ENCODE measurements at places on chromosomes 6 and 20.

- no peak for DNase-seq
These were observed 14.4 kb upstream of the HLA-DQA1 start for GRCh38 chr6:32622545-32623401.

GRCh38 chr6:134381959-134382358, 64.0 kb upstream of the SGK1 start:
- DNase-seq: no peak

DNA sequence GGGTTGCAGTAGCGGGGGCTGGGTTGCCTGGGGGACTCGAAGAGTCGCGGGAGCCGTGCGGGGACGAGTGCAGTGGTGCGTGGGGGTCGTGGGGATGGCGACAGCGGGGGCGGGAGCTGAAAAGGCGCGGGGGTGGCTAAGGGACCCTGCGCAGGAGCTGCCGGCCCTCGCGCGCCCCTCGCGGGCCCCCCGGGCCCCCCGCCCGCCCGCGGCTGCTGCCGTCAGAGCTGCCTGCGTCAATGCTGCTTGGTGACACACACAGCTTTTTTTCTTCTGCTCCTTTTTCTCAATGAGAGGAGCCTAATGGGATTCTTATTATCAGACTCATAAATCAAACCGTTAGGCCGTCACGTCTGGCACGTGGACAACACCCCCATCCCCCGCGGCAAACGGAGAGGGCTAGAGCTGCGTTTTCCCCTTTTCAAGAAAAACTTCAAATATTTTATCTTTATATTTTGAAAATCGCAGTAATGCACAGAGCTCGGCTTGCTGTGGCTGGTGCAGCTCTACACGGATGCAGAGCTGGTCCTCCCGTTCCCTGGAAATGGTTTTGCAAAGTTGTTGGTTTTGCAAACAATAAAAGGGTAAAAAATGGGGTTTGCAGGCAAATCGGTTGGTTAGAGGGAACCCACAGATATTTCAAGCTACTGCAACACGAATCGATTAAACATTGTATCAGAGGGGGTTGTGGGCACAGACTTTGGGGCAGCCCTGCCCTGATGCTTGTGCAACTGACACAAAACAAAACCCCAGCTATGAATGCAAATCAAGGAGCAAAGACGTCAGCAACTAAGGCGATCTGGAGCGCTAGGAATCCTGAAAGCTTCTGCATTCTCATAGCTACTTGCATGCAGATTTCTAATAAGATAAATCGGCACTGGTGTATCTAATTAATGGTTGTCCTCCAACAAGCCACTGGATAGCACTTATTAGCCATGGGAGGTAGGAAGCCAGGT, 161.4 kb downstream of the TBXT start:
- no peak for DNase-seq

DNA sequence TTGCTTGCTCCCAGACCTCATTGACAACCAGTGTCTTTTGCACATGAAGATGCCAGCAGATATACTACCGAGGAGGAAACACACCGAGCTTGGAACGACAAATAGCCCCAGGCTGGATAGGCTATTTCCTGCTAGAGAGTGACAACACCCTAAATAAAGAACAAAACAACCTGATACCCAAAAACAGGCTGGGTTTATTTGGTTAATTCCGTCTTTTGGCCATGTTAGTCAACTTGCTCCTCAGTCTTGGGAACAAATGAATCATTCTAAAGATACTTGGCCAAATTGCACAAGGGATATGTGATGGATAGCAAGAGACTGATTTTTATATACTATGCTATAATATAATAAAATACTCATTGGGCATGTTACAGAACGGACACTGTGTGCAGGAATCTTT, 11.5 kb upstream of the MUC22 start:
- no peak for DNase-seq

- DNase-seq: no peak
These were observed 7.0 kb downstream of the PNPLA1 start for GRCh38 chr6:36276581-36277536.

DNA sequence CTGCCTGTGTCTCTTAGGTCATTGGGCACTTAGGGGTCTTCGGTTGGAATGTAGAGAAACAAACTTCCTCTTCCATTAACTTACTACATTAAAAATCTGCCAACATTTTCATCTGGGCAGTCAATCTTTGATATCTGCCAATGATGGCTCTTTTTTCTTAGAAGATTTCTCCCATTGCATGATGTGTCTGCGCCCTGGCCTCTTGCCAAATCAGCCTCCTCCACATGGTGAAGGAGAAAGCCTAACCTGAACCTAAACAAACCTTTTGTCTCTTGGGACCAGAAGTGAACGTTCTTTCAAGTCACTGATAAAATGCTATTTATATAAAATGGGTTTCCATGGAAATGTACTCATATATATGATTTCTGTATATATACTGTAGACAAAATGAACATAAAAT, 998.9 kb upstream of the GJE1 start:
- no peak for DNase-seq

- no peak for DNase-seq
These were observed 138.5 kb downstream of the UST start for GRCh38 chr6:148885136-148885865.

GRCh38 chr6:129162605-129163004, 279.7 kb downstream of the LAMA2 start:
- DNase-seq: no peak

GRCh38 chr20:63311833-63312243, 18.9 kb downstream of the COL20A1 start:
- no peak for DNase-seq

DNA sequence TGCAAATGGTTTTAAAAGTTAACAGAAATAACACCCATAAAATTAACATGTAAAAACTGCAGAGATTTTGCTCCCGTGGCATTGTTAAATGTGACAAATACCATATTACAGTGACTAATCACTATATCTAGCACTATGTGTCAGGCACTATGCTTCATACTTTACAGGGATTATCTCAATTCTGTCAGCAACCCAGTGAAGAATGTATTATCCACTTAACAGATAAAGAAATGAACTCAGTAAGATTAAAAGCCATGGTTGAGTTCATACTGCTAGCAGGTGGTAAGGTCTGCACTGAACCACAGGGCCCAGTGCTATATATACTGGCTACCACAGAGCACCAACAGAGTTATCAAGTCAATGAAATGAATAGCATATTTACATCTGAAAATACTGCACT, 65.4 kb downstream of the RWDD2A start:
- DNase-seq: no peak

DNA sequence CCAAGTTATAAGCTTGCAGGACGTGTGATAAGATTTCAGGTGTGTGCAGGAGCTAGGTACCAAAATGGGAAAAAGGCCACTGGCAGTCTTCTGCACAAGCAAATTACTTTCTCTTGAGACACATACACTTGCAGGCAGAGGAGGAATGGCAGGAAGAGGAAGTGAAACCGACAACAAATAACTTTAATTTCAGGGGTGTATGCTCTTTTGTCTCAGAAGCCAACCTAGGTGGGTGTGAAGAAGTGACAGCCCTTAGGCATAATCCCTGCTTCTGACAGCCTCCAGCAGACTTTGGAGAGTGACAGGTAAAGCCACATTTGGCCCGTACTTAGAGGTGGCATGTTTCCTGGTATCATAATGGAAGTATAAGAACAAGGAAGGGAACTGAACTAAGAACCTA, 118.8 kb upstream of the TRAF3IP2 start:
- DNase-seq: no peak

- DNase-seq: no peak
These were observed 99.5 kb upstream of the ZFP64 start for GRCh38 chr20:52291109-52291508.

DNA sequence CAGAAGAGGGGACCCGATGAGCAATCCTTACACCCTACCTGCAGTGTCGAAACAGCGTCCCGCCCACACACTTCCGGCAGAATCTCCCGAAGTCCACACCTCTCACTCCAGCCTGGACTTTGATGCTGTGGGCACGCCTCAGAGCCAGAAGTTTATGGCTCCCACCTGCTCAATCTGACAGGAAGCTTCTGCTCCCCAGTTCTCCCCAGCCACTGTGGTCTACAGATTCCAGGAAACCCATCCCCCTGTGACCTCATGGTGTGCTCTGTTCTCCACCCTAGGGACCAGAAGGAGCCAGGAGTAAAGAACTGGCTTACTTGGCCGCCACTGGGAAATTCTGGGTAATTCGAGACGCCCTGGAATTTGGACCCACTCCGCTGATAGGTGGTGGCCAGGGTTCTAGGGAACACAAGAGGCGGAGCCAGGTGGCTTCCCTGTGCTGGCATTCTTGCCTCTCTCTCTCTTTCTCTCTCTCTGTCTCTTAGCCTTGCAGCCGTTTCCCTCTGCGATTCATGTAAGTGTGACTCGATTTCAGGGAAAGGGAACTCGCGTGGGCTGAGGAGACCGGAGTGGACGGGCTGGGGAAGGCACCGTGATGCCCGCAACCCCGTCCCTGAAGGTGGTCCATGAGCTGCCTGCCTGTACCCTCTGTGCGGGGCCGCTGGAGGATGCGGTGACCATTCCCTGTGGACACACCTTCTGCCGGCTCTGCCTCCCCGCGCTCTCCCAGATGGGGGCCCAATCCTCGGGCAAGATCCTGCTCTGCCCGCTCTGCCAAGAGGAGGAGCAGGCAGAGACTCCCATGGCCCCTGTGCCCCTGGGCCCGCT, at the start of gene TRIM15:
TRIM15 (plus strand) TSS at position 457 of the 828 bp plus-strand sequence; CDS start at position 596, 139 bp downstream.
- DNase-seq: no peak

- DNase-seq: no peak
These were observed 1.2 kb upstream of the SPATS1 start for GRCh38 chr6:44341095-44341890.

- no peak for DNase-seq
These were observed 3.3 kb downstream of the RMND1 start for GRCh38 chr6:151448623-151449022.

DNA sequence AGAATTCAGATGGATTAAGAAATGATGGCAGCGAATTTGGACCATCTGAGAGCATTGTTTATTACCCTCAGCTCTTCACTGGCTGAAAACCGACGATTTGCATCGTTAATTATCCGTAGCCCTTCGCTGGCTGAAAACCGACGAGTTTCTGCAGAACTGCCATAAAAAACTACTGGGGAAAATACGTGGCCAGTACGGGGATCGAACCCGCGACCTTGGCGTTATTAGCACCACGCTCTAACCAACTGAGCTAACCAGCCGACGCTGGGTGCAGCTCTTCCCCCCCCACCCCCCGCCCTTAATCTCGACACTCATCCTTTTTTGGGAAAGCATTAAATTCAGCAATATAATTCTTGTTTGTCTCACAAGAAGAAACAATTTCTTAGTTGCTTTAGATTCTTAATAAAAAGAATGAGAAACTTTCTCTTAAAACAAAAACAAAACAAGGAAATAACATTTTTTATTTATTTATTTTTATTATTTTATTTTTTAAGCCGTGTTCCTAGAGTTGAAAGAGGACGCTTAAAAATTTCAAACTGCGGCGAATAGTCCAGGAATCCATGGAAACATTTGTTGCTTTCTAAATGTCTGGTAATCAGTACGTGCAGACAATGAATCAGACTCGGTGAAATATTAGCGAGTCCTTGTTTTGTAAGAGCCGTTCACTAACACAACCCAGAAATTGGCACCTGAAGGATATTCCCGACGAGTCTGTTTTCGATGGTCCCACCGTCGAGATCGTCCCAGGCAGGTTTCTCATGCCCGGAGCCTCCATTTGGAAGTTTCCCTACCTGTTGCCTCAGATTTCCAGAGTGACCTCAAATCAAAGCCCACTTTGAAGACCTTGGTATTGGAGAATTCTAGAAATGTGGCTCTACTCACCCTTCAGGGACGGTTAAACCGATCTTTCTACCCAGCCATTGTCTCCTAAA, 27.8 kb downstream of the PRSS16 start:
- DNase-seq: no peak

- DNase-seq: no peak
These were observed 343.0 kb upstream of the ZFP64 start for GRCh38 chr20:52534616-52535015.

- no peak for DNase-seq
These were observed 14.3 kb upstream of the MRAP2 start for GRCh38 chr6:84019141-84019841.

GRCh38 chr20:38725931-38726803, 1.9 kb downstream of the SLC32A1 start:
- no peak for DNase-seq

- DNase-seq: no peak
These were observed 1076.7 kb downstream of the KIF16B start for GRCh38 chr20:15496501-15497039.

GRCh38 chr6:1513215-1513780, 96.4 kb upstream of the FOXC1 start:
- no peak for DNase-seq

DNA sequence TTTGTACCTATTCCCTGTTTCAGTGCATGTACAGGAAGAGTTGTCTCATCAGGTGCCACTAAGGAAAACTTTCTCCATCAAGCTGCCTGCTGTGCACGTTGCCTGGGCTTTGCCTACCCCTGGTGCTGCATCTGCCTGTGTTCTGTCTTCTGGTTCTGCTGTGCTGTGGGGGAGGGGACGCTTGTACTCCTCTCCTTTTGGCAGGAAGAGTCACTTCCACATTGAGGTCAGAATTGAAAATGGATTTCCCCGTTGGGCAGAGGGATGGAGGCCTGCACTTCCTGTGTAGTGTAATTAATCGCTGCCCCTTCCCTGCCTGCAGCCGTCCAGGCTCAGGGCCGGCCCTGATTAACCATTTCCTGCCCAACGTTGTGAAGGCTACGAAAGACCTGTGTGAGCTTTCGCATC, 153.3 kb downstream of the SCML4 start:
- no peak for DNase-seq

- DNase-seq: no peak
These were observed 26.3 kb downstream of the HECA start for GRCh38 chr6:139161169-139161568.

GRCh38 chr20:1015181-1015580, 13.1 kb upstream of the RSPO4 start:
- no peak for DNase-seq

DNA sequence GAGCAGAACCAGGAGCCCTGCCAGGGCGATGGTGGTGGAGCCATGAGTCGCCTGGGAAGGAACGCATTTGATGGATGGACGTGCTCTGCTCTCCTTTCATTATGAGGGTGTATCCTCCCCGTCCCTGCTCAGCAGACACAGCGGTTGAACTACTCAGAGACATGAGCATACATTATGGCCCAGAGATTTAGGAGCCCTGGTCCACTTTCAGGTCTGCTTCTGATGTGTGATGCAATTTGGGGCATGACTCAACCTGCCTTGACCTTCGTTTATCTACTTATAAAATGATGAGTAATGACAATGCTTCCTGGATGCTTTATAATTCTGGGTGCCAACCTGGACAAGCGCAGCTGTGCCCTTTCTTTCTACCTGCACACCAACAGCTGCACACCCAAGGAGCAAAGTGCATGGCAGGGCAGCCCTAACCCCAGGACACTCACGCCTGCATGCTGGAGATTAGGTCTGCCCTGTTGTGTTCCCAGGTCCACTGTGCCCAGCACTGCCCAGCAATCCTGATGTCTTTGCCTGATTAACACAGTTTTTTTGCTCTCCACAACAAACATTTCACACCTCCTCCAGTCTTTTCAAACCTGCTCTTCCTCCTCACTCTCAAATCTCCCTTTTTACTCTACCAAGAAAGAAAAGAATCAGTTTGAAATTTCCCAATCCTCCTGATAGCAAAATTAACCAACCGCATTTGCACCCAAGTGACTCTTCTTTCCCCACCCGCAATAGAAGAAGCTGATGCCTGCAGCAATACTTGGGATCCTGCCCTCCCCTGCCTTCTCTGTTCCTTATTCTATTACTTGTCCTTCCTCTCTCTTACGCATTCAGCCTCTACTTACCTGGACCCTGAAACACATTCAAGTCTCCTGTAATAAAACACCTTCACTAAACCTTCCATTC, 81.2 kb downstream of the EZR start:
- no peak for DNase-seq

GRCh38 chr6:2998998-2999617, 586 bp upstream of the NQO2 start:
- DNase-seq: peak; percentile 17

- DNase-seq: no peak
These were observed 397 bp downstream of the WDR27 start for GRCh38 chr6:169701311-169701953.

Data from SIG-M5 (cell line).